Activated CD8-positive, alpha-beta memory T cell treated with anti-CD3 and anti-CD28 coated beads for 4 hours (primary cell): ENCODE measurements at places on chromosomes 6 and 20.

- no peak for DNase-seq
These were observed 41.2 kb upstream of the TMEM200A start for GRCh38 chr6:130324657-130325056.

DNA sequence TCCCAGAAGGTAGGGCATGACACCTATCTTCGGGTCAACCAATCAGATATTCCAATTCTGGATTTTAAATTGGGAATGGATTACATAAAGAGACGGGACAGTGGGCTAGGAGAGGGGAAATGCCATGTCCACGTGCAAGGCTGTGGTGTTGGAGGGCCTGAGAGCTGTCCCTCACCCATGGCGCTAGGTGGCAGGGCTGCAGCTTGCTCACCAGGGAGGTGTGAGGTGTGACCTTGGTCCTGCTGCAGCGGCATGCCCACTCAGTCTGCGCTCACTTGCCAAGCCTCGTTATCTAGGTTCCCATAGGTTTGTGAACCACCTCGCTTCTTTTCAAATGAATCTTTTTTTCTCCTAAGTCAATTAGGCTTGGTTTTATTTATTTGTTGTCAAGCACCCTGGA lies 19.4 kb upstream of the CST3 start:
- no peak for DNase-seq

DNA sequence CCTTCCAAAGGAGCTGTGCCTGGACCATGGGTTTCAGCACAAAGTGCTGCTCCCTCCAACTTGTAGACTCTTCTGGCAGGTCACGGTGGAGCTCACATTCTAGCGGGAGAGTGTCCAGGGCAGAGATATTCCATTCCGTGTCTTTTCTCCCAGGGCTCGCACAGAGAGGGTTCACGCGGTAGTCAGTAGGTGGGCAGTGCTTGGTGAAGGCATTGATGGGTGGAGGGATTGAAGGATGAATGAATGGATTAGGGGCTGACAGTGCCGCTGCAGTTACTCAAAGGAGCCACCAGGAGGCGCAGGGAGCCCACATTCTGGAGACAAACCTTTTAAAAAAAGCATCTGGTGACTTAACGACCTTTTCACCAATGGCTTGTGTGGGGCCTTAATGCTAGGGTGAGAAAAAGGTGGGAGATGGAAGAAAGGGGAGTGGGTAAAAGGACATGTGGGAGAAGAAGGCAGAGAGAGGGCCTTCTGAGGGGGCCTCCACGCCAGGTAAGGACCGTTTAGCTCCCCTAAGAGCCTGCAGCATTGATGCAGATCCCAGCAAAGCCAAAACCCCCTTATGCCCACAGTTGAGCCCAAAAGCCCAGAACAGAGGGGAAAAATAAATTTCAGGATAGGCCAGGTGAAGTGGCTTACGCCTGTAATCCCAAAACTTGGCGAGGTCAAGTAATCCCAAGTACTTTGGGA lies 17.5 kb upstream of the FAM110A start:
- peak; percentile 46 for DNase-seq

DNA sequence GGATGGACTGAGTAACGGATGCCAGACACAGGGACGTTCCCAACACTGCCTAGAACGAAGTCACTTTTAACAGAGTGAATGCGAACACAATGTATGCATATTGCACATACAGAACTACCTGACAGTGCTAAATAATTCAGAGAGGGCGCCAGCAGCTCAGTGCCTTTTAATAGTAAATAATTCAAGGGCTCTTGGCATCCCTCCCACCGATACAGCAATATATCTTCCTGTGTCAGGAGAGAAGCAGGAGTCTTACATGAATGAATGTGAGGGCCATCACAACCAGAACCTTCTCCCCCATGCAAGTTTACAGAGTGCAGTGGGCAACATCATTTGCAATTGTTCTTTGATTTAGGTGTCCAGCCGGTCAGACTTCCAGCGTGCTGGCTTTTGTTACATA lies 88.4 kb upstream of the KCNG1 start:
- DNase-seq = no peak

DNA sequence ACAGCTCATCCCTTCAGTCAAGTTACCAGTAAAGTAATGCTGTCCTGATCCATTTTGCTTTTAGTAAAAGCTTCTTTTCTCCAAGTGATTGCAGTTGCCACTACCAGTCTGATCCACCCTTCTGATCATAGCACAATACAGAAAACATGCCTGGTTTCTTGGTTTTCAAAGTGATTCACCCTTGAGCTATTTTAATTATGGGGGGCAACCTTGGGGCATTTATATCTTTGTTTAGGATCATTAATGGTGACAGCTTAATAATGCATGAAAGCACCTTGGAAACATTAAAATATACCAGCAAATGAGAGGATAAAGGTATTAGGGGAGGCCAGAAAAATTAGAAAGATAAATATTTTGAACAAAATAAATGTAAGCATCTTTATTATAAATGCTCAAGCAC lies 38.4 kb downstream of the LRRC1 start:
- no peak for DNase-seq

DNA sequence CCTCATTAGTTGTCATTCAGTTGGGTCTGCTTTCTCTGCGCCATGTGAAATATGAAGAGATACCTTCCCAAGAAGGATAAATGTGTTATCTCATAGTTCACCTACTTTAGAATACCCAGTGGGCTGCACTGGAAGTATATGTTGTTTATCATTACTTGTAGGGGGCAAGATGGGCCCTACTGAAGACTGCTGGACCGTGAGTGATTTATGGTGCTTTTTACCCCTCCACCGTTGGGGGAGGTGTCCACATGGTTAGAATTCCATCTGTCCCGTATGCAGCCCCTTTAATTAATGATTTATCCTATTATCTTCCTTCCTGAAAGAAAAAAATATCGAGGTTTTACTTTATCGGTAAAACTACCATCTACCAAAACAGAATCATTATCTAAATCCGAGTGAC lies 97.0 kb downstream of the TSHZ2 start:
- DNase-seq = no peak

DNA sequence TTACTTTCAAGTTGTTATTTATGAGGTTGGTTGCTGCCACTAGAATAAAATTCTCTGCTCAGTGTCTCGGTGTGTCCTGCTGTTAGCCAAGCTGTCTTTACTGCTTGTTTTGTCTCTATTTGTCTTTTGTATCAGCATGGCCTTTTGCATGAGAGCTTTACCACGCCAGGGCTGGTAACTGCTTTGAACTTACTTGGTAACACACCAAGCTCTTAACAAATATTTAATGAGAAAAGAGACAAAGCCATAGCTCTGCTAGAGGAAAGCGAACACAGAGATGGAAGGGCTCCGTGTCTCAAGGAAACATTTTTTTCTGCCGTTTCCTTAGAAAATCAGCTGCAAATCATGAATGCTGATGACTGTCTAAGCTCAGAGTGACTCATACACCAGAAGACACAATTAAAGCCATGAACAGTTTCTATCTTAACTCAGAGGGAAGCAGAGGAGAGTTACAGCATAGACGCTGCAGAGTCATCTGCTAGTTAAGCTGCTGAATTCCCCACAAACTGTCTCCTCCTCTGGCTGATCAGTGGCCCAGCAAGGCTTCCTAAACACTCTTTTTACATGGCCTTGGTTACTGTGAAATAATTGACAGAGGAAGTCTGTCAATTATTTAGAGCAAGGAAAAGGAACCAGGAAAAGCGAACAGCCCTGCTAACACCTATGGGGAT lies 44.8 kb downstream of the AGPAT4 start:
- DNase-seq = no peak
